ENCODE measurements at places on chromosomes 16 and 17. TPM values are rescaled to one million over a fixed set of nuclear protein-coding genes. Genes with fewer than 3 reads are reported as not detected.

TAC4 gene
- not detected for polyA plus RNA-seq

ACSM2A gene
- polyA plus RNA-seq, result 57.3 TPM

SLC12A3 gene
- 41.3 TPM for polyA plus RNA-seq

WNK4 gene
- 12.2 TPM for polyA plus RNA-seq

KRTAP4-6 gene
- polyA plus RNA-seq, result not detected

MT1M gene
- not detected for polyA plus RNA-seq

MT1E gene
- polyA plus RNA-seq, result 21.8 TPM

KCNJ18 gene
- not detected for polyA plus RNA-seq

KRTAP1-5 gene
- not detected for polyA plus RNA-seq

TBC1D26 gene
- polyA plus RNA-seq, result 0.40 TPM

CLEC10A gene
- 1.3 TPM for polyA plus RNA-seq

ZPBP2 gene
- not detected for polyA plus RNA-seq

SEC14L1 gene
- polyA plus RNA-seq, result 120 TPM

HEATR9 gene
- polyA plus RNA-seq, result 0.10 TPM

SCNN1G gene
- 38.6 TPM for polyA plus RNA-seq

ADCY7 gene
- 7.1 TPM for polyA plus RNA-seq
